Aorta (tissue), 5 donors: ENCODE measurements at places on chromosomes 2 and 18. TPM values are rescaled to one million over a fixed set of nuclear protein-coding genes. Genes with fewer than 3 reads are reported as not detected.

GRCh38 chr2:68185541-68186164, 28.0 kb downstream of the PNO1 start:
- no peaks in the 10 kb centered on the region for H3K4me1 ChIP-seq
- DNase-seq = no peak
- no peak overlapping the region for H3K4me3 ChIP-seq
- no peak overlapping the region for H3K27ac ChIP-seq
- H3K27me3 ChIP-seq = no peaks in the 10 kb centered on the region

DNA sequence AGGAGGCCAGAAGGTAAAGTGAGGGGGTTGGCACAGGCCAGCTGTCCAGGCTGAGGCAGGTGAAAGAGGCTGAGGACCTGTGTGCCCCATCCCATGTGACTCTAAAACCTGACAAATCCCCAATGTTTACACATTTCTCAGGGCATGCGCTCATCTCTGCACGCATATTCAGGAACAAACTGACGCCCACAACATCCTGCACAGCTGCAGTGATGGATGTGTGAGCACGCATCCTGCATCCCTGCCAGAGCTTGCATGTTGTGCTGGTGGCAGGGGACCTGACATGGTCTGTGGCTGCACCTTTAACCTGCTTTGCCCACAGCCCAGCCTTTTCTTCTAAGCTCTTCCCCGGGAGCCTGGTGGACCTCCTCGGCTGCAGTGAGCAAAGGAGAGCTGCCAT, 83.1 kb downstream of the FBXO15 start:
- H3K27ac ChIP-seq = no peak overlapping the region
- no peaks in the 10 kb centered on the region for H3K4me1 ChIP-seq
- H3K36me3 ChIP-seq = no peaks in the 10 kb centered on the region
- no peak overlapping the region for H3K4me3 ChIP-seq
- no peak for DNase-seq

GRCh38 chr2:59734743-59735142, 818.7 kb downstream of the BCL11A start:
- H3K4me1 ChIP-seq = no peaks in the 10 kb centered on the region
- no peaks in the 10 kb centered on the region for H3K36me3 ChIP-seq
- H3K27ac ChIP-seq = no peak overlapping the region
- H3K27me3 ChIP-seq = no peaks in the 10 kb centered on the region
- no peak for DNase-seq
- H3K4me3 ChIP-seq = no peak overlapping the region

GRCh38 chr2:25000036-25000435, 28.3 kb upstream of the DNAJC27 start:
- H3K4me3 ChIP-seq = no peak overlapping the region
- no peaks in the 10 kb centered on the region for H3K36me3 ChIP-seq
- peaks cover 2% of the 10 kb centered on the region for H3K4me1 ChIP-seq
- no peaks in the 10 kb centered on the region for H3K27me3 ChIP-seq

- peak overlapping the region; percentile 91 for H3K4me3 ChIP-seq
- H3K27me3 ChIP-seq = no peaks in the 10 kb centered on the region
- no peak for DNase-seq
- H3K4me1 ChIP-seq = peaks cover 3% of the 10 kb centered on the region
Observed at GRCh38 chr2:138503087-138503442, 1.5 kb downstream of the SPOPL start.

LRRTM4 gene
- total RNA-seq = 0.52 TPM

DNA sequence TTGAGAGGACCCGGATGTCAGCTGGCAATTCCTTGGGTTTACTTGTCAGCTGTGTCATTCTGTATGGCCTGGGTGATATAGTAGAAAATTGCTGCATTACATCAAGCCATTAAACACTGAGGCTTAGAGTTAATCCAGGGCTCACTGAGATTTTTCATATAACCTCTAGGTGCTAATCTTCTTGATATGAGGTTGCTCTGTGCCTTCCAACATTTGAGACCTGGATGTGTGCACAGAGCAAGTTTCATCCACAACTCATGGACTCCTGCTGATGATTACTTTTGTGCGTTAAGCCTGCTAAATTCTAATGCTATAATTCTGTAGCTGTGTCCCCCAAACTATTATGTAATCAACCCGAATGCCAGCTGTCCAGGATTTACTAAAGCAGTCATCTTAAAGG, 178.4 kb upstream of the CDH20 start:
- no peaks in the 10 kb centered on the region for H3K27me3 ChIP-seq
- no peaks in the 10 kb centered on the region for H3K4me1 ChIP-seq
- H3K27ac ChIP-seq = no peak overlapping the region
- DNase-seq = no peak
- H3K4me3 ChIP-seq = no peak overlapping the region

MYO7B gene
- 0.32 TPM for total RNA-seq

DNA sequence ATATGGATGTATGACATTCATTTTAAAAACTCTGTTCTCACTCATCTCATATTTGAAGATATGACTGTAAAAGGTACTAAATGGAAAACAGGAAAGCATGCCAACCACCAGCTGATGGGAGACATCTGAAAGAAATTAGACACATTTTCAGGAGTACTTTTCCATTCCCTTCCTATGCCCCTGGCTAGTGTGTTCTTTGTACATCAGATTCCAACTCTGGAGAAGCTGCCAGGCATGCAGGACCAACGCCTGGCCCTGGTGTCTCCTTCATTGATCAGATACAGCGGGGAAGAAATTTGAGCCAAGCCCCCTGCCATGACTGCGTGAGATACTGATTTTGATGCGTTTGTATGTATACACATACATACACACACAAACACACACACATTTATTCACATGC, 599.0 kb upstream of the SYT4 start:
- H3K4me1 ChIP-seq = no peaks in the 10 kb centered on the region
- H3K4me3 ChIP-seq = no peak overlapping the region
- H3K36me3 ChIP-seq = no peaks in the 10 kb centered on the region
- no peak overlapping the region for H3K27ac ChIP-seq
- H3K27me3 ChIP-seq = no peaks in the 10 kb centered on the region

GRCh38 chr2:110126906-110127305, 11.3 kb upstream of the MALL start:
- no peak overlapping the region for H3K4me3 ChIP-seq
- no peaks in the 10 kb centered on the region for H3K27me3 ChIP-seq
- DNase-seq = no peak
- no peaks in the 10 kb centered on the region for H3K4me1 ChIP-seq

SYT4 gene
- total RNA-seq = not detected

CCDC178 gene
- total RNA-seq = 1.9 TPM

DNA sequence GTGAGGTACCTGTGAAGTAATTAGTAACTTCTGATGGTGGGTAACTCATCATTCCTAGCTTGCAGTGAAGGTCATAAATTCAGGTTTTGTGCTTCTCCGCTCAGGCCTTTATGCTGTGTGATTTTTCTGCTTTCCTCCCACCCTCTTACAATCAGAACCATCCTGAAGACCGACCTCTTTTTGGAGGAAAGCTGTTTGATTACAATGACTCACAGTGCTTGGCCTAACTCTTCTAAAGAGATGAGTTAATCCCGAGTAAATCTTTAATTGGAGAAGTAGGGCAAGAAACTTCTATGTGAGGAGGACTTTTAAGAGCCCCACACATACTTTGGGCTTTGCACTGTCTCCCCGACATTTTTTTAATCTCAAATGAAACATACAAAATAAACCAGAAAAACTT, 53.1 kb downstream of the TTC27 start:
- DNase-seq = no peak
- peaks cover 2% of the 10 kb centered on the region for H3K36me3 ChIP-seq
- H3K4me3 ChIP-seq = no peak overlapping the region
- H3K27me3 ChIP-seq = no peaks in the 10 kb centered on the region
- no peaks in the 10 kb centered on the region for H3K4me1 ChIP-seq

SAP130 gene
- total RNA-seq = 23.8 TPM

DNA sequence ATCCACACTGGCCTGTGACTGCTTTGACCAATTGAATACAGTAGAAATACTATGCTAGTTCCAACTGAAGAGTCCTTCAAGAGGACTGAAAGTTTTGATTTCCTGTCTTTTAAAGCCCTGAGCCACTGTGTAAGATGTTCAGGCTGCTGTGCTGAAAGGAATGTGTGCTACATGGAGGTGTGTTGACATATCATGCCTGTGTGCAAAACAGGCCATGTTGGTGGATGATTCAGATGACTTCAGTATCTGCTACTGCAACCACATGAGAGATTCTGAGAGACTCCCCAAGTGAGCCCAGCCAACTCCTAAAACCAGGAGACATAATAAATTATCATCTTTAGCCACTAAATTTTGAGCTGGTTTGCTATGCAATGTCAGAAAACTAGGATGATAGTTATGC, 662.9 kb downstream of the ZEB2 start:
- H3K36me3 ChIP-seq = no peaks in the 10 kb centered on the region
- H3K27me3 ChIP-seq = no peaks in the 10 kb centered on the region
- H3K27ac ChIP-seq = no peak overlapping the region
- no peaks in the 10 kb centered on the region for H3K4me1 ChIP-seq

IAH1 gene
- 52.2 TPM for total RNA-seq

GRCh38 chr18:70232261-70232660, 26.8 kb upstream of the RTTN start:
- DNase-seq = no peak
- H3K36me3 ChIP-seq = no peaks in the 10 kb centered on the region
- no peaks in the 10 kb centered on the region for H3K27me3 ChIP-seq
- no peak overlapping the region for H3K27ac ChIP-seq

PSMA8 gene
- total RNA-seq = not detected

DNA sequence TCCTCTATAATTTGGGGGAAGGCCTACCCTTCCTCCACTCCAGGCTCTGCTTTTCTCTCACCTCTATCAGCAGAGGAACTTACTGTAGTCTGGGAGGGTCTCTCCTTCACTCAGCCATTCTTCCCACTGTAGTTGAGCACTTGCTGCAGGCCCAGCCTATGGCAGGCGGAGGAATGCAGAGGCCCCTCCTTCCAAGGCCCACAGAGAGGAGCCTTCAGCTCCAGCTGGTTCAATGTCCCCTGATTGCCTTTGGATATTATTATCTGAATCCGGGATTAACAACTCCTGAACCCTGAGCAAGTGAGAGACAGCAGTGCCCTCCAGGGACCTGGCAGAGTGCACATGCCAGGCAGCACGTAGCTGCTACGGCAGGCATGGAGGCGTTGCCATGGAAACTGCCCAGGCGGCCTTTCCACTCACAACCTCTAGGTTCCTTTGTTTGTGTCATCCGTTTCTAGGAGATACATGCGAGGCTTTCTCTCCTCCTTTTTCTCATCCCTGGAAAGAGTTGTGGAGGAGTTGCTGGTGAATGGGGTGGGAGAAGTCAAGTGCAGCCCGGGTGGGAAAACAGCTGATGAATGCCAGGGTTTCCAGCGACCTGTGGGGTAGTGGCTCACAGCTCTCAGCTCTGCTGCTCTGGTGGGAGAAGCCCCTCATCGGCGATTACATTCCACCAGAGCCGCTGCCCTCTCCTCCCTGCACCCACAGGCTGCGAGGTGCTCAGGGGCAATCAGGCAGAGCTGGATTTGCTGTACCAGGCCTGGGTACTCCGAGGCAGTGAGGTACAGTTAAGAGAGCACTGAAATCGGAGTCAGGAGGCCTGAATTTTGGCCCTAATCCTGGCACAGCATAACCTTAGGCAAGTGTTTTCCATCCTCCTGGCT, 55.3 kb upstream of the HK2 start:
- H3K4me1 ChIP-seq = no peaks in the 10 kb centered on the region
- DNase-seq = peak; percentile 64

DNA sequence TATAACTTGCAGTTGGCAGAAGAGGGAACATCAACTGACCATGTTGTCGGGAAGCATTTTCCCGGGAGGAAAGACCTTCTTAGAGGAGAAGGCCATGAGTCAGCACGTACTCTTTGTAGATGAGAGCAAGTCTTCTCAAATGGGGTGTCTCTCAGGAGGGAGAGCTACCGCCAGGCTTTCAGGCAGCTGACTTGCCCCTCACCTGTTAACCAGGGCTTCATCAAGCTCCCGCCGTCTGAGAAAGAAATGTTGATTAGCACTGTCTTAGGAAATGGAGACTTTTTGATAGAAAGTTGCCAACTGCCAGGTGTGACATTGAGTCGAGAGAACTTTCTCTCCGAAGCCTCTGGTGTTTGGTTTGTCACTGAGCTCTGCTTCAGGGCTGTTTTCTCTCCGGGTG, 196.1 kb downstream of the ZNF407 start:
- no peak for DNase-seq
- no peak overlapping the region for H3K27ac ChIP-seq
- no peak overlapping the region for H3K4me3 ChIP-seq
- peaks cover 3% of the 10 kb centered on the region for H3K4me1 ChIP-seq
- H3K27me3 ChIP-seq = no peaks in the 10 kb centered on the region

DNA sequence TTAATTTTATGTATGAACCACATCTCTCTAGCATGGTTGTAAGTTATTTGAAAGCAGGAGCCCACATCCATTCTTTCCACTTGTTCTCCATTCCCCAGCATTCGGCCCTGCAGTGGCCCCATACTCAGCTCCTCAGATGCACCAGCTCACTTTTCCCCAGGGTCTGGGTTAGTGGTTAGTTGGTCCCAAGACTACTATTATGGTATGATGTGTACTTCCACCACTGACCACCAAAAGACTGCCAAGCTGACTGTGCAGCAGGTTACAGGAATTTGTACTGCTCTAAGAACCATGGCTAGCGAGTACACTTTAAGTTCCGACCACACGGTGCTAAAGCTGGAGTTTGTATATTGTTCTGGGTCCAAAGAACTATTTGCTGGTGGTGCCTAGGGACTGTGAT, 413.6 kb upstream of the TCF4 start:
- H3K27me3 ChIP-seq = no peaks in the 10 kb centered on the region
- no peak overlapping the region for H3K4me3 ChIP-seq
- no peaks in the 10 kb centered on the region for H3K4me1 ChIP-seq
- H3K36me3 ChIP-seq = no peaks in the 10 kb centered on the region

DNA sequence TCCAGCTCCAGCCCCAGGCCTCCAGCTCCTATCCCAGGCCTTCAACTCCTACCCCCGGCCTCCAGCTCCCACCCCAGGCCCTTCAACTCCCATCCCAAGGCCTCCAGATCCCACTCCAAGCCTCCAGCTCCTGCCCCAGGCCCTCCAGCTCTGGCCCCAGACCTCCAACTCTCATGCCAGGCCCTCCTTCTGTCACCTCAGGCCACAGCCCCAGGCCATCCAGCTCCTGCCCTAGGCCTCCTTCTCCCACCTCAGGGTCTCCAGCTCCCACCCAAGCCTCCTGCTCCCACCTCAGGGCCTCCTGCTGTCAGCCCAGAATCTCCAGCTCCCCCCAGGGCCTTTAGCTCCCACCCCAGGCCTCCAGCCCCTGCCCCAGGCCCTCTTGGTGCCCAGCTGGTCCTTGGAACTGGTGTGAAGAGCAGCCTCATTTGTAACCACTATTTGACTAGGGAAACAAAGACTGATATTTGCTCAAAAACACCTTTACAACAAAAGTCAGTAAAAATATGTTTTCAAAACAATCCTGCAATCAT, 67.8 kb upstream of the SALL3 start:
- H3K36me3 ChIP-seq = no peaks in the 10 kb centered on the region
- no peaks in the 10 kb centered on the region for H3K27me3 ChIP-seq
- no peak for DNase-seq
- no peak overlapping the region for H3K4me3 ChIP-seq
- H3K27ac ChIP-seq = no peak overlapping the region
- no peaks in the 10 kb centered on the region for H3K4me1 ChIP-seq

DNA sequence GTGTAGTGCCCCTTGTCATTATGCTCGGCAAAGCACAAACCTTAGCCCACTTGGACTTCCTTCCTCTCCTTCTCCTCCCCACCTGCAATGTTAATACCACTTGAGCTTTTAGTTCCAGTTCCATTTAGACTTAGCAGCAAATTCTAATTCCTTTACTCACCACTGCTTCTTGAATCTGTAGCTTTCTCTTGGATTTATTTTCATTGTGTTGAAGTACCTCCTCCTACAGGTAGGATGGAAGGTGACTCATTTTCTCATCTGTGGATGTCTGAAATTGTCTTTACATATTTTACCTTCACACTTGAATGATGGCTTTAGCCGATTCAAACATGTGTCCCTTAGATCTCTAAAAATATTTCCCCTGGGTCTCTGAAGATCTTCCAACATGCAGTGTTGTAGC, 32.8 kb upstream of the BIN1 start:
- no peak for DNase-seq
- H3K36me3 ChIP-seq = no peaks in the 10 kb centered on the region
- no peaks in the 10 kb centered on the region for H3K27me3 ChIP-seq
- H3K27ac ChIP-seq = no peak overlapping the region
- no peaks in the 10 kb centered on the region for H3K4me1 ChIP-seq

EML6 gene
- total RNA-seq = 2.6 TPM
